ENCODE measurements at places on chromosomes 12 and 14.

DNA sequence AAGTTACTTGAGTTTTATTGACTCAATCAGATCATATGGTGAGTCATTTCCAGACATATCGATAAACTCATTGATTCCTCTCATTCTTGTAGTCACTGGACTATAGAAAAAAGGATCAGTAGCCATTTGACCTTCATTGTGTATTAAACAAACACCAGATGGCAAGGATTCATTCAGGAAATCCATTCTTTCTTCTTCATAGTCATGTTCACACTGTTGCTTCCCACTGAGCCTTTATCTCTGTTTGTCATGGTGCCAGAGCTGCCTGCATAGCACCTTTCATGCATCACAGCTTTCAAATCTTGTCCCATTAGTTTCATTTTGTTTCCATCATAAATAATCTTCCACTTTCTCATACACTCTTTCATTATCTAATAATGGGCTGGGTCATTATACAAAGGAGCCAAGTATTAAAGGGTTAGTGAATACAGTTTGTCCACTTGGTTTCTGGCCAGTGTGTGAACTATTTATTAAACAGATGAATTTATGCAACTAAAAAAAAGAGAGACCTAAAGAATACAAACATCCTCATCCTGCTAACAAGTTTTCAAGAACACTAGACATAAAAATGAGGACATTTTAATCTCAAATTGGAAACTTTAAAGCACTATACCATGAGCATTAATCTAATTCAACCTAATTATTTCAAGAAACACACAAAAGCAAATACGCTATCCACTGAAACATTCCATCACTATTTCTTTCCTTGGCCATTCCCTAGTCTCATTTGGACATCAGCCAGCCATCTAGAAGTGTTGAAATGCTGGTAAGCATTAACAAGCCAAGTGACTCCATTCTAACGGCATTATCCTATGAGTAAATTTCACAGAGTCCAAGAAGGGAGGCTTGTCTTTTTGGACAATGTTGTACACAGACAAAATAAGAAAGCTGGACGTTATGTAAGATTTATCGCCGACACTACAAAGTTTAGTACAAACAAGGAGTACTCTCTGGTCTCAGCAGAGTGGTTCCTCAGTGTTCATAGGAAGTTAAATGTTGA, 476.5 kb downstream of the FOXG1 start:
- DNase-seq: peak; percentile 76

- no peak for DNase-seq
Observed at GRCh38 chr14:63477556-63477955, 65.6 kb downstream of the PPP2R5E start.

DNA sequence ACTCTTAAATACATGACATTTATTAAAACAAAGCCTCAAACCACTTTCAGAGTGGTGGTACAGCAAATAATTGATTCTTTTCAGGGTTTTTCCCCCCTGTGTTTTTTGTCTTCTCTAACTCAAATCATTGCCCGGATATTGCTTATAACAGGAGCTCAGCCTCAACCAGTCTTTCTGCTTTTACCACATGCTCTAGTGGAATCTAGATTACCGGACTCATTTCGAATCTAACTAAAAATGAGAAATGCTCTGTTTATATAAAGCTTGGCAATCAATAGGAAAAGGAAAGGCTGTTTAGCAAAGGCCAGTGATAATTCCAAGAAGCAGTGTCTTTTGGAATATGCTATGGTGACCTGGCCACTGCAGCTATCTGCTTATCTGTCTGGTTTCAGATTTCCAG, 161.5 kb downstream of the ETV6 start:
- no peak for DNase-seq

DNA sequence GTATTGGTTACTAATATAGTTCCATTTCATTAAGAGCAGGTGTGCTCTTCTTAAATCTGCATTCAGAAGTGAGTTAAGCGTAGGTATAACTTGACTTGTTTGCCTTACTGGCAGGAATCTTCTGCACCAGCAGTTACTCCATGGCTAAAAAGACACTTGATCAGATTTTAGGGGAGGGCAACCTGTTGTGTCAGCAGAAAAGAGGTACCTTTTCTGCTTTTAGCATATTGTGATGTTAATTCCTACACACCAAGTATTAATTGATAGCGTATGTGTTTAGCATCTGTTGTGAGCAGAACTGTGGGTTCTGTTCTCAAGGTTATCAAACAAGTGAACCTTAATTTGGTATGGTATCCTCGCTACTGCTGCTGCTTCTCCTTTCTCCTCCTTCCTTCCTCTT, 38.3 kb downstream of the TTLL5 start:
- DNase-seq: no peak

DNA sequence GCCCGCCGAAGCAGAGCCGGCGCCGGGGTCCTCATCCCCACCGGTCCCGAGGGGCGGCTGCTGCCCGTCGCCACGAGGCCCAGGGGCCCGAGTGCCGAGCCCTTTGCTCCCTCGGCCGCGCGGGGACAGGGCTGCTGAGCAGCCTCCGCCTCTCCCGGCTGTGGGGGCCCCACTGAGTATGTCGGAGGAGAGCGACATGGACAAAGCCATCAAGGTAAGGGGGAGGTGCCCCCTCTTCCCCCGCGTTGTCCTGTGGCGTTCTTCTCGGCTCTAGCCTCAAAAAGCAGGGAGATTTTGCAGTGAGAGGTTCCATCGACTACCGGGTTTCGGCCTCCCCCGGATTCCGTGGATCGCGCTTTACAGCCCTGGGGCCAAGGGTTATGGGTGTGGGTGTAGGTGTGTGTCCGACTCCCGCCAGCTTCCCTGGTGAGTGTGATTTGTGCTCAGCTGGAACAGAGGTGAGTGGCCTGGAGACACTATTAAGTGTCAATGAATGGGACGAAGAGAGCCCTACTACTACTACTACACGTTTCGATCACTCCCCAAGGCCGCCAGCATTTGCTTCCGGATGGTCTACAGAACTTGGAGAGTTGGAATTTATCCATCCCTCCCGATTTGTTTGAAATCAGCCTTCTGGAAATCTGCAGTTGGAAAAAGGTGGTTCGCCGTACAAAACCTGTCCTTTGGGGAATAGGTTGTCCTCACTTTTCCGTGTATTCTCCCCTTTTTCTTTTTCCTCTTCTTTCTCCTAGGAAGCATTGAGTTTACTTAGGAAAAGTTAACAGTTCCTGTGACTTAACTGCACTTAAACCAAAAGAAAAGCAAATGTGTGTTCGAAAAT, 748 bp downstream of the MAPKAPK5 start:
- no peak for DNase-seq

DNA sequence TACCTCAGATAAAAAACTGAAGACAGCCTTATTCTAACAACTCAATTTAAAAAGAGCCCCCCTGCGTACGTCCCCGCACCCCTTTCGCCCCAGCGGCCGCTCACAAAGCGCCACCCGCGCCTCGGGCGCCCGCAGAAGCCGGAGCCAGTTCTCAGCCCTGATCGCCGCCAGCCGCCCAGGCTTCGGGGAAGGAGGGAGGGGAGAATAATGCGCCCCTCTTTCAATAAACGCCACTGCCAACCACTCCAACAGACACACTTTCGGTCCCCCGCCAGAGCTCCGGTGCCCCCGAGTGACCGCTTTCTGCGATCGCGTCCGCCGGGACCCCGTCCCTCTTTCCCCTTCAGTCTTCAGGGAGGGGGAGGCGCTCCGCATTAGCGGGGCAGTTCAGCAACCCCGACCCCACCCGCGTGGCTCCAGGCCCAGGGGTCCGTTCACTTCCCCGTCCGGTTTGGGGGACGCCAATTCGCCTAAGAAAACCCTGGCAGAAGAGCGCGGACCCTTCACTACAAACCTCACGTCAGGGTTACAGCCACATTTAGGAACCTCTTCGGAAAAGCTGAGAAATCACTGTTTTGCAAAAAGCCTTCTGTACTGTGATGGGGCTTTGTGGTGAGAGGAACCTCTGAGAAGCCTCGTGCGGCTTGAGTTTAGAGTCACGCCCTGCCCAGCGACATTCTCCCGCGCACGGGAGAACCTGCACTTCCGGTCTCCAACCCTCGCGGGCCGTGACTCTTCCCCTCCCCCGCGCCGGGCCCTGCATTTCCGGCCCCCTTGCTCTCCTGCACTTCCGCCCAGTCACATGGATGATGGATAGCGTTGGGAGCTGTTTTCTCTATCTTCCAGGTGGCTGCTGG, 18.7 kb downstream of the FOXG1 start:
- DNase-seq: peak; percentile 26

GRCh38 chr12:113069751-113070116, 13.2 kb downstream of the DTX1 start:
- no peak for DNase-seq

DNA sequence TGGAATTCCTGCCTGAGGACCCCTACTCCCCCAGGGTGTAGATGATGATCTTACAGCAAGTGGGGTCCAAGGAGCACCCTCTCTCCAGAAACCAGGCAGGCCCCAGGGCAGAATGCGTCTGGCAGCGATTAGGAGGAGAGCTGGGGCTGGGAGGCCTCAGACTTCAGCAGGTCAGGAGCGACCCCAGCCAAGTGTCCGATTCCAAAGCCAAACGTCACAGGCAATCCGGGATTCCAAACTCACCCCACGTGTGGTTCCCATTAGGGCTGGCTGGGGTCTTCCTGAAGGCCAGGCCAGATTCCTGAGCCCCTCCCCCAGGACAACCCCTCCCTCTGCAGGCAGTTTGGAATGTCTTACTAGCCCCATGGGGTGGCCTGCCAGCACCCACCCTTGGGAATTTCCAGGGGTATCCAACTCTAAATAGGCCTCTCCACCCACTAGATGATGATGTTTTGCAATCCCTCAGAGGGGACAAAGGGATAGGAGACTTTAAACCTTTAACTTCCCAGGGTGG, 17.3 kb upstream of the FIGNL2 start:
- no peak for DNase-seq

- DNase-seq: no peak
Observed at GRCh38 chr12:103462675-103463074, 33.1 kb downstream of the C12orf42 start.

- DNase-seq: peak; percentile 71
Observed at GRCh38 chr12:57005980-57006808, at the start of gene ZBTB39. Gene ZBTB39, minus strand, starts transcription at chr12:57006546. Its CDS starts 1,629 bp downstream, at chr12:57004917.

- no peak for DNase-seq
Observed at GRCh38 chr14:46550836-46551235, 100.7 kb downstream of the RPL10L start.

DNA sequence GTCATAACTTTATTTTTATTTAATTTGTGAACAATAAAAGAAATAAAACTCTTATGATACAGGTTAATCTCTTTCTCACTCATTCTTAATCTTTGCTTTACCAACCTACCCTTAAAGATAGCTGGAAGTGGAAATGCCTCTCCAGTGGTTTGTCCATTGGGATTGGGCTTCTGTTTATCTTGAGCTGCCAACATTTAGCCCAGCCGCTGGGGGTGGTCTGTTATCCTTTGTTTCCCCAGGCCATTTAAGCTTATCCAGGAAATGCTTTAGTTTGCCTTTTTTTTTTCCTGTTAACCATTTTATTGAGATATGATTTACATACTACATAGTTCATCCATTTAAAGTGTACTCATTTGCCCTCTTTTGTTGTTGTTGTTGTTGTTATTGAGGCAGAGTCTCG, 8.2 kb downstream of the TDG start:
- DNase-seq: no peak

- DNase-seq: peak; percentile 68
Observed at GRCh38 chr12:66405395-66405794, 103.1 kb downstream of the HELB start.

- no peak for DNase-seq
Observed at GRCh38 chr12:87612996-87613395, 416.2 kb downstream of the C12orf50 start.

DNA sequence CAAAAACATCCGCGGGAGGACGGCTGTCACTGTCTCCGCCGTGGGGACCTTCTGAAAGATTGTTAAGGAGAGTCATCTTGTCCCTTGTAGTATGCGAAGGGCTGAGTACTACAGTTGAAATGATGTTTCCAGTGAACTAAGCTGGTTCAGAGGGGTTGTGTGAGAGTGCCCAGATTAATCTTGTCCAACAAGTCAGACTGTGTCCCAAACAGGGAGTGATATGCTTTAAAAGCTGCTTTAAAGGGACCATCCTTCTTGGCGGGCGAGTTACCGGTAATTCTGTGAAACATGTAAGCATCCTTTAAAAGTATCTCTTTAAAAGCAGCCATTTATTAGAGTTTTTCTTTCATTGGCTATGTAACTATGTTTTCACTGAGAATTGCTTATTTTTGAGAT, 1.1 kb downstream of the WDR20 start:
- no peak for DNase-seq

DNA sequence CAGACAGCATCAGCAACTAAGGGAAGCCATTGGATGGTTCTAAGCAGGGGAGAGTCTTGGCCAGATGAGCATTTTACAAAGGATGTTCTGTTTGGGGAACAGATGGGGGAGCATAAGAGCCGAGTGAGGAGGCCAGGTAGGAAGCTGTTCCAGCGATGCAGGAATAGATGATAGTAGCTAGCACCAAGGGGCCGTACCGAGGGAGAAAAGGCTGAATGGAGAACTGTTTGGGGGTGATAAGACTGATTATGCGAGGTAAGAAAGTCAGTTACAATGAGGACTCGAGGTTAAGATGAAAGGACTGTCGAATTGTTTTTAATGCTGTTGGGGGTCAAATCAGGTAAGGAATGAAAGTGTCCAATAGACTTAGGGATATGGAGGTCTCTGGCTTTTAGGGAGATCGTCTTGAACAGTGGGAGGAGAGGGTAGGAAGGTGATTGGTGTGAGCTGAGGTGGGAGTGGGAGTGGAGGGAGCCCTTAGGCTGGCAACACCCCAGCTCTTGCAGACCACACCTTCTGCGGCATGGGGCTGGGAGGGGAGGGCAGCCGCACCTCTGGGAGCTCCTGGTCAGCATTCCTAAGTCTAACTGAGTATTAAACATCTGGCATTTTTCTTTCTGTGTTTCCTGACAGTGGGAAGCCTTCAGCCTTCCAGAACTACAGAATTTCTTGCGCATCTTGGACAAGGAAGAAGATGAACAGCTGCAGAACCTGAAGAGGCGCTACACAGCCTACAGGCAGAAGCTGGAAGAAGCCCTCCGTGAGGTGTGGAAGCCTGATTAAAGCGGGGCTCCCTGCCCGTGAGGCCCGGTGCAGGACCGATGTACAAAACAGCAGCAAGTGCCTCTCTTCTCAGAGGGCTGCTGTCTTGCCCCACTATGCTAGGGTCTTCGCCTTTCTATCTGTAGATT, 64.8 kb downstream of the GNS start:
- DNase-seq: no peak

DNA sequence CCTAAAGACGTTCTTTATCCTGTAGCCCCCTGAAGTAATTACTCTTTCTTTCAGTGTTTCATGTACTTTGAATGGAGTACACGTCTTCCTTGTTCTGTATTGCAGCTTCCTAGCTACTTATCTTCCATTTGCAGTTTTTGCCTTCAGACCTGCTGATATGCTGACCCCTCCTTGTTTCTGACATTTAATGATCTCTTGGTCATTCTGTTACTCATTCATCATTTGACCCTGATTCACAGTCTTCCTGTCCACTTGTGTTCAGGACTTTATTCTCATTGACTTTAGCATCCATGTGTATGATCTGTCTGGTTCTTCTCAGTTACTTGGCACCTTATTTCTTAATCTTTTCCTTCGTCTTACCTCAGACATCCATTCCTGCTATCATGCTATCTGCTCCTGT, 22.2 kb downstream of the CPSF2 start:
- DNase-seq: no peak

DNA sequence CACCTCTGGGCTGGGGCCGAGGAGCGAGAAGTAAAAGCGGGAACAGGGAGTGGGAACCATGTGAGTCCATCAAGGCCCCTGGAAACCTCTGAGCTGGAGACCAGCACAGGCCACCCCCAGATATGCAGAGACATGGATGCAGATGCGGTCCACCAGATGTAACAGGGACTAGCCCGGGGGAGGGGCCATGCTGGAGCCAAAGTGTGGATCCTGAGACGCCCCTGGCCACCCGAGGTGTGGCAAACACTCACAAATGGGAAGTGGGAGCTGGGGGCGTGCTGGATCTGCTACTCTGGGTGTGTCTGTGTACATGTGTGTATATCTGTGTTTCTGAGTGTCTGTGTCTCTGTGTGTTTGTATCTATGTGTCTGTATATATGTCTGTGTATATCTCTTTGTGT, 12.8 kb downstream of the MYL2 start:
- DNase-seq: no peak

All from fibroblast of skin of abdomen (primary cell).